CD4-positive, alpha-beta T cell treated with Interleukin-2 at 100 ng/mL for 4 hours (primary cell): ENCODE measurements at places on chromosomes 3 and 15.
A peak's percentile ranks its signal among the peaks of the same experiment; 100 is the strongest.

DNA sequence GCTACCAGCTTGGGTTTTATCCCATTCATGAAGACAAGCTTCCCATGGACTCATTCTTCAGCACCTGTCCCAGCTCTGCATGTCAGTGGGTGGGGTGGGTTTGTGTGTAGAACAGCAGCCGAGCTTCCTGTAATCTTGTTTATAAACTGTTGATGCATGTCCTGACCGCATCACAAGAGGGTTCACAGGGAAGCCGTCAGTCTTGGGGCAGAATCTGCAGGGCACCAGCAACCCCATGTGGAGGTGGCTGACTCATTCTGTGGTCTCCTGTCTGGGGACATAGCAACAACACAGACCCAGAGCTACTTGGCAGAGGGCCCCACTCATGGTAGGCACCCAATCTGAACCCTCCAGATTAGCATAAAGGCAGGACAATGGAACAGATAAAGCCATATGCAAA lies 35.6 kb downstream of the DAPK2 start:
- peak; percentile 94 for DNase-seq

DNA sequence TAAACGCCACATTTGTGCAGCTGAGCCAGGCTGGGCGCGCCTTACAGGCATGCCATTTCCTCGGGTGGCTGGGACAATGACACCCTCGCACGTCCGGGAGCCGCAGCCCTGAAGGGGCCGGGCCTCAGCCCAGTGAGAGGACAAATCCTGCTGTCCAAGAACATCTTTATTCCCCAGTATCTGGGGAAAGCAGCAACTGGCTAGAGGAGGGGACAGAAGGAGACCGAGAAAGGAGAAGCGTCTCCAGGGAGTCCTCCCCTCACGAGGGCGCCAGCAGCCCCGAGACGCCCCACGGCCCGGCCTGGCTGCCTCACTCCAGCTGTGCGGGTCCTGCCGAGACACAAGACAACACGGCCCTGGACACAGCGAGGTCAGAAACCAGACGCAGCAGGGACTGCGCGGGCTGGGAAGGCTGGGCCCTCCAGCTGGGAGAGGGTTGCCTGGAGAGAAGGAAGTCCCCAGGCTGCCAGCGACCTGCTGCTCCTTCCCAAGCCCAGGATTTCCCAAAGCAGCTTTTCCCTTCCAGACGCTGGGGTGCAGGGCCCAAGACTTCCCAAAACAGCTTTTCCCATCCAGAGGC lies 130.2 kb downstream of the CHSY1 start:
- DNase-seq: peak; percentile 19

DNA sequence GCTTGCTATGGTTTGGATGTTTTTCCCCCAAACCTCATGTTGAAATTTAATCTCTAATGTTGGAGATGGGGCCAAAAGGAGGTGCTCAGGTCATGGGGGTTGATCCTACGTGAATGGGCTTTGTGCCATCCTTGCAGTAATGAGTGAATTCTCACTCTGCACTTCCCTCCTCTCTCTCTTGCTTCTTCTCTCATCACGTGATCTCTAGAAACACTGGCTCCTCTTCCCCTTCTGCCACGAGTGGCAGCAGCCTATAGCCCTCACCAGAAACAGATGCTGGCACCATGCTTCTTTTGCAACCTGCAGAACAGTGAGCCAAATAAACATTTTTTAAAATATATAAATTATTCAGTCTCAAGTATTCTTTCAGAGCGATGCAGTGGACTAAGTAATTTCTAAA lies 13.3 kb upstream of the PLSCR1 start:
- no peak for DNase-seq

- DNase-seq: no peak
Measured at GRCh38 chr3:23869977-23870662, 46.7 kb downstream of the NKIRAS1 start.

DNA sequence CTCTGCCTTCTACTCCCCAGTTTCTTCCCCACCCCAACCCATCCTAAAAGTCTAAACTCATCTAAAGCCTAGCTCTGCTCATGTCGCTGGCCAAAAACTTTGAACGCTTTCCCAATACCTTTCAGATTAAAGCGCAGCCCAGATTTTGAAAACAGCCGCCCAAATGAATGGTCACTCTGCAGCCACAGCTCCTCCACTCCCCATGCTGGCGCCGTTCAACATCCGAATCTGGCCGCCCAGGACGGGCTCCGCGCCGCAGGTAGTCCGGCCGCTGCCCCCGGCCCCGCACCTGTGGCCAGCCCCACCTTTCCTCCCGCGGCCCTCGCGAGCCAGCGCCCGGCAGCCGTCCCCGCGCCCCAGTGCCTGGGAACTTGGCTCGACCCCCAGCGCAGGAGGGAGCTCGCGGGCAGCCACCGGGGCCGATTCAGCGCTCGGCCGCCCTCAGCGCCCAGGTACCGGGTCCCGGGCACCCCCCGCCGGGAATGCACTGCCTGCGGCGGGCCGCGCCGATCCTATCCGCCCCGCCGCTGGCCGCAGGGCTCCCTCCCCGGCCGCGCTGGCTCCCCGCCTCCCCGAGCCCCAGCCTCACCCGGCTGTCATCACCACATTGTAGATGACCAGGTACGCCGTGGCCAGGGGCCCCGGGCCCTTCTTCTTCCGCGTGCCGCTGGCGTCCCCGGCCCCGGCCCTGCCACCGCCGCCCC lies 417 bp downstream of the HACD2 start:
- DNase-seq: peak; percentile 9

DNA sequence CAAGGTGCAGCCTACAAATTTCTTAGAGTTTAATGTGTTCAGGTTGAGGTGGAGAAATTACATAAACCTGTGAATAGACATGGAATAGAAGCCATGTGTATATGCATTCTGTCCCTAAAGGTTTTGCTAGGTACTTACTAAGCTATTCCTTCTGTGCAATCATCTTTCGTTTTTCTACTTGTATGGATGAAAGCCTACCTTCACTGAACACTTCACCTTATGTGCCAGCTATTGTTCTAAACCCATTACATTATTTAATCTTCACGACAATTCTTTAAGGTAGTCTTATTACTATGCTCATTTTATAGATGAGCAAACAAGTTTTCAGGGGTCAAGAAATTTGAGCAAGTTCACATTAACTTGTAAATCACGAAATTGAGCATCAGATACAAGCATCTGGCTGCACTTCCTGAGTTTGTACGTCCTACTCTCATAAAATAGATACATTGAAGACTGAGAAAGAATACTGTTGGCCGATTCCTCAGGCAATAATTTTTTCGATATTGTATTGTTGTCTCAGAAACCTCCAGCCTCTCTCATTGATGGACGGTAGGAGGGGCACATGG lies 635 bp upstream of the RCN2 start:
- DNase-seq: no peak

DNA sequence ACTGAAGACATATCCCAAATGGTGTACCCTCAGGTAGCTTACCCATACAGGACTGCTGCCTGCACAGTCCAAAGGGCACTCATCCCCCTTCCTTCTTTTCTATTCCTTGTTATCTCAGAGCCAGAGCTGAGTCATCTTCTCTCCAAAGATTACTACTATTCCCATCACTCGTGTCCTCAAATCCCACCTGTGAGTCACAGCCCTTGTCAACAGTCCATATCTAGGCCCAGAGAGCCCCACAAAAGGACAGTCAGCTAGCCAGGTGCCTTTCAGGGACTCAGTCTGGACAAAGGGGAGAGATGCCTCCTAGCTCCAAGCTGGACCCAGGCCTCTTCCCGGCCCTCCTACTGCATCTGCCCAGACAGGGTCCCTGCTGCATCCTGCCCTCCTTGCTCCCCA lies 11.0 kb downstream of the PARP16 start:
- DNase-seq: no peak

DNA sequence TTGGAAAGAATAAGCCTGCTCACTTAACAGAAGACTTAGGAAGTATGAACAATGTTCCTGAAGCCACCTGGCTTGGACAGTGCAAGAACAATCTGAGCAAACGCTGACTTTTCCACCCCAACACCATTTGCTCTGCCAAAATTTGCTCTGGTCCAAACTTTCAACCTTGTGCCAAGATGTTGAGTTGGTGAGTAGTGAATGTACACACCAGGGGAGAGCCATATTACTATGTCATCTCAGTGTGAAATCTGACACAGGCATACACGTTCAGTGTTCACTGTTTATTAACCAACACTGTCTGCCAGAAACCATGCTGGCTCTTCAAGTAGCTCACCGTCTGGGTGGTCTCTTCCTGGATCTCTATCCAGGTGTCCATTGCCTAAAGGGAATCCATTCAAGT lies 152.9 kb upstream of the LPP start:
- DNase-seq: no peak

- DNase-seq: no peak
Measured at GRCh38 chr3:82508-82907, 114.1 kb upstream of the CHL1 start.

GRCh38 chr3:170419557-170420087 lies 954 bp downstream of the CLDN11 start:
- DNase-seq: no peak

- DNase-seq: no peak
Measured at GRCh38 chr3:150582620-150583019, 20.5 kb upstream of the SELENOT start.

GRCh38 chr3:173440514-173440913 lies 43.0 kb downstream of the NLGN1 start:
- DNase-seq: no peak

- peak; percentile 56 for DNase-seq
Measured at GRCh38 chr15:67085818-67086636, 20.6 kb downstream of the SMAD3 start.

DNA sequence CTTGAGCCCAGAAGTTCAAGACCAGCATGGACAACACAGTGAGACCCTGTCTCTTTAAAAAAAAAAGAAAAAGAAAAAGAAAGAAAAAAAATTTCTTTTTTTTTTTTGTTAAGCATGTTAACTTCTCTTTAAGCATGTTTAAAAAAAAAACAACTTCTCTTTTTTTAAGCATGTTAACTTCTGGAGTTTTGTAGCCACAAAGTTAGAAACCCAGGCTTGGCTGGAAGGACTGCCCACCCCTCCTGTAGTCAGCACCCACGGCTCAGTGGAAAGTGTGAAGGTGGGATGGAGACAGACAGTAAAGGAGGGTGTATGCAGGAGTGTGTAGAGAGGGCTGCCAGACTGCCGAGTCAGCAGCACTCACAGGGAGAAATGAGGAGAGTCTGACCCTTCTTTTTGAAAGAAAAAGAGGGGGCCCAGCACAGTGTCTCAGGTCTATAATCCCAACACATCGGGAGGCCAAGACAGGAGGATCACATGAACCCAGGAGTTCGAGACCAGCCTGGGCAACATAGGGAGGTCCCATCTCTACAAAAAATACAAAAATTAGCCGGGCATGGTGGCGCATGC lies 33.2 kb downstream of the GOLGA8S start:
- no peak for DNase-seq

- peak; percentile 6 for DNase-seq
Measured at GRCh38 chr15:80090879-80091503, 31.5 kb downstream of the ZFAND6 start.

GRCh38 chr15:23877502-23878412 lies 190.7 kb upstream of the NDN start:
- no peak for DNase-seq

DNA sequence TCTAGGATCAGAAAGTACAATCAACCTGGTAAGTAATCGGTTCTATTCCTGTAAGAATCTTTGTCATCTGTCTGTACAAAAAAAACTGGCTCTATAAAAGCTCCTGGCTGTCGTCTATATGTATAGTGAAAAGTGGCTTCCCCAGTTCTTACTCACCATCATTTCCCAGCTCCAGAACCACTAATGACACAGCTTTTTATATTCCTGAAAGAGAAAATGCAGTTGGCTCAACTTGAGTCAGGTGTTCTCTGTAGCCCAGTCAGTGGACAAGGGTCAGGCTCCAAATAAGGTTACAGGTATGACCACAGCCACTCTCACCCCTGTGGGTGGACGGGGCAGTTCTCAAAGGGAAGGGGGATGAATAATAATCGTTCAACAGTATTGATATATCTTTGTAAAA lies 85.1 kb downstream of the AP4E1 start:
- DNase-seq: no peak

- DNase-seq: peak; percentile 26
Measured at GRCh38 chr3:142447301-142447851, 461 bp downstream of the XRN1 start.

DNA sequence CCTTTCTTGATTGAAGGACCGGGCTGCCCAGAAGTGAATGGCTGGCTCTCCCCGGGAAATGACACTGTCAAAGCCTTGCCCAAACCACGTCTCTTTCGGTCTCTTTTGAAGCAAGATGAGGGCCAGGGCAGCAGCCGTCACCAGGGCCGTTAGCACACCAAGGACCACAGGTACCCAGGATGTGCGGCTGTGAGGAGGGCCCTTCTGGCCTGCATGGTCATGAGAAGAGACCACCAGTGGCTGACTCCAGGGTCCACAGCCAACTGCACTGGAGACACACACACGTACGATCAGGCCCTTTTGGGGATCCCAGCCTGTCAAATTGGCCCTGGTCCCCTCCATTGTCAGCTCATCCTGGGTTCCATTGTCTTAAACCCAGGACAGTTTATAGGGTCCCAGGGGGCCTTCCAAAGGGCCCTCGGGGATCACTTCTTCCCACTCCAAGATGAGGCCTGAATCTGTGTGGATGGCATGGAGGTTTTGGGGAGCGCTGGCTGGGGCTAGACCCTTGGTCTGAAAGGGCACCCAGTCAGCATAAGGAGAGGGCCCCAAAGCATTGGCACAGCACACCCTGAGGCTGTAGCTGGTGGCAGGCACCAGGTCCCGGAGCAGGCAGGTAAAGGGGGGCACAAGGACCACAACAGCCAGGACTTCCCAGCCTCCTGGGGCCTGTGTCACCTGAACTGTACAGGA lies 50.9 kb downstream of the ETFA start:
- no peak for DNase-seq

GRCh38 chr3:98099848-98100247 lies 12.9 kb downstream of the OR5AC2 start:
- DNase-seq: no peak

- no peak for DNase-seq
Measured at GRCh38 chr15:34709866-34710265, 44.9 kb downstream of the GJD2 start.

- DNase-seq: no peak
Measured at GRCh38 chr15:26665957-26666791, 106.7 kb downstream of the GABRB3 start.

GRCh38 chr3:101938262-101938847 lies 89.0 kb downstream of the NFKBIZ start:
- DNase-seq: no peak

DNA sequence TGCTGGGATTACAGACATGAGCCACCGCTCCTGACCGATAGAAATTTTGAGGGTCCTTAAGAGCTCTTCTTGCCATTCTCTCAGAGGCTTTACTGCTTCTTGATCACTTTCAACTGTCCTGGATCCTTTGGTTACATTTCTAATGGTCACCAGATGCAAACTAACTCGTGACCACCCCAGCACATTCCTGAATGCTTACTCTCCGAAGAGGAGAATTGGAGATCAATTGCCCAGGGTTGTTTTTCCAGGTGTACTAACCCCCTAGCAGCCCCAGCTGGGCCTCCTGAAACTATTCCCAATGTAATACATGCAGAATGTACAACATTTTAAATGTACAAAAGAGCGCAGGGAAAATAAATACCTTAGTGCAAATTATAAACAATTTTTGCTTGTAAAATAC lies 65.1 kb upstream of the TBL1XR1 start:
- DNase-seq: no peak
